ENCODE measurements at places on chromosomes 7 and 10.

GRCh38 chr10:59016043-59016442 is 160.4 kb upstream of the PHYHIPL start:
- DNase-seq: no peak

GRCh38 chr7:109003742-109004141 is 434.1 kb downstream of the DNAJB9 start:
- no peak for DNase-seq

DNA sequence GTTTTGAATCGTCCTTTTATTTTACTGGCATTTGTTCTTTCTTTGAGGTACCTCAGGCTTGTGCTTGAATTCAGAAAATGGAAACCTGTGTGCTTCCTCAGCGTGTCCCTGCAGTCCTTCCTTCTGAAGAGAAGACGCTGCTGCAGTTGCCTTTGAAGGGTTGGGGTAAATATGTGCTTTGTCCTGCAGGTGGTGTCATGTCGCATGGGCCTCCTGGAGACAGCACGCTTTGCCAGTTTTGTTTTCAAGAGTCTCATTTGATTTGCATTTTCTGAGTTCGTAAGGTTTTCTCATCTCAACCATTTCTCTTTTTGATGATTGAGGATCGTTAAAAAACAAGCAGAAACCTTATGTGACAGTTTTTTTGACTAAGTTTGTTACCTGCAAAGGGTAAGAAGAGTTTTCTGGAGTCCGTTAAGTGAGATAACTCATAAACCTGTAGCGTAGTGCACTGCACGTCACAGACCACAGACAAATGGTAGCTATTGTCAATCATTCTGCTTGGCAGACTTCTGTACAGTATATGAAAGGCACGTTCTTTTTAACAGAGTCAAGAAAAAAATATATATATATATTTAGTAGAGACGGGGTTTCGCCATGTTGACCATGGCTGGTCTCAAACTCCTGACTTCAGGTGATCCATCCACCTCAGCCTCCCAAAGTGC is 57.0 kb downstream of the CDC123 start:
- DNase-seq: no peak

GRCh38 chr7:428387-428786 is 91.3 kb downstream of the PDGFA start:
- no peak for DNase-seq

GRCh38 chr10:123200531-123200930 is 46.3 kb downstream of the BUB3 start:
- DNase-seq: no peak

GRCh38 chr7:3238525-3239210 is 62.4 kb upstream of the SDK1 start:
- DNase-seq: no peak

DNA sequence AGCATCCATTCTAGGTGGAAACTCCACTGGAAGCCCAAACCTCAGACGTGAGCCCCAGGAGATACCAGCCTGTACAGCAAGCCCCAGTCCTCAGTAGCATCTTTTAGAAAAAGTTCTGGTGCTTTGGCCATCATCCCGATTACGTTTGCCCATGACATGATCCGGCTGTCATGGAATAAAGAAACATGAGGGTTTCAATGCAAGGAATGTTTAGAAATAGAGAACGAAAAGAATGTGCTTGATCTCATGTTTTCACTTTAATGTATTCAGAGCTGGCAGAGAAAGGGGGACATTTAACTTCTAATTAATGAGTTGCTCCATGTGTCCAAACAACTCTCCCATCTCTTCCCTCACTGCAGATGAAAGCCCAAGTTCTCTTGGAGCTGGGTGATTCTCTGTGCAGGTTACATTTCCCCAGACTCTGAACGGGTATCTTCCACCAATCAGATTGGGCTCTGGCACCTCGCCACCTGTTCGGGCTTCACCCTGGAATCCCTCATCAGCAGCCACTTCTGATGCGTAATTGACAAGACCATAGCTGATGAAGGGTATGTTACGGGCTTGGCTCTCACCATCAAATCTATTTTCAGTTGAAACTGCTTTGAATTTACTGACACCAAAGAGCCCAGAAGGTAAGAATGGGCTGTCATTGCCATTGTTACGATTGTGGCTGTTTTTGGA is 165.3 kb downstream of the PLXNA4 start:
- DNase-seq: no peak

DNA sequence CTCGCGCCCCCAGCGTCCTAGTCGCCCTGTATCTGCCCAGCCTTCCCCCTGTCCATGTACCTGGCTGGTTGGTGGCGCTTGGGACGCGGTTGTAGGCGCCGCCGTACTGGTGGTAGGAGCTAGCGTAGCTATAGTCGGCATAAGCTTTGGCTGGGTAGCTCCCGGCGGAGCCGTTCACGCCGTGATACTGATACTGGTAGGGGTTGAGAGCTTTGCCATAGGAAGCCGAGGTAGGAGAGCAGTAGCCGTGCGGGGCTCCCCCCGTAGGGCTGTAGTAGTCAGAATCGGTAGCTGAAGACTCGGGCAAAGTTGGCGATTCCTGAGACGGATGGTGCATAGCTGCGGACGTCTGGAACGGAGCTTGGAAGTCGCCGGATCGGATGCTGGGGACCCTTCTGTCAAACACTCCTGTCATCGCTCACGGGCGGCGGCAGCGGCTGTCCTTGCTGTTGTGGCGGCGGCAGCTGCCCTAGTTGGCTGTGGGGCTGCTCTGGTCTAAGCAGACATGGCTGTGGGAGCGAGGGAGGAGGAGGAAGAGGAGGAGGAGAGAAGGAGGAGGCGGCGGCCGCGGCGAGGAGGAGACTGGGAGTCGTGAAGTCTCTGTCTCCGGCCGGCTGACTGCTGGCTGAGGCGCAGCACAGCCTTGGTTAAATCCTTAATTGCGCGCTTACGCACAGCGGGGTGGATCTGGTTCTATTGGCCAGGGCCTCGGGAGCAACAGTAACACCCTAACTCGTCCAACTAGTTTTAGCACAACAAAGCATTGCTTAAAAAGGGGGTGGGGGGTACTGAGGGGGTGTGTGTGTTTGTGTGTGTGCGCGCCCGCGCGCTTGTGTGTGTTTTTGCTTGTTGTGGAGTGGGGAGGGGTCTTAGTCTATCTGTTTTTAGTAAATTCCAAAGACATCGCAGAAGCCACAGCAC is at the start of gene DLX5:
TSS of gene DLX5 (minus strand) at position 623 of the 921 bp plus-strand sequence. CDS start at position 415, 208 bp downstream.
- no peak for DNase-seq

- no peak for DNase-seq
Observed at GRCh38 chr10:10044922-10045764, 972.5 kb upstream of the CELF2 start.

GRCh38 chr10:126536148-126536547 is 134.3 kb downstream of the C10orf90 start:
- DNase-seq: no peak

DNA sequence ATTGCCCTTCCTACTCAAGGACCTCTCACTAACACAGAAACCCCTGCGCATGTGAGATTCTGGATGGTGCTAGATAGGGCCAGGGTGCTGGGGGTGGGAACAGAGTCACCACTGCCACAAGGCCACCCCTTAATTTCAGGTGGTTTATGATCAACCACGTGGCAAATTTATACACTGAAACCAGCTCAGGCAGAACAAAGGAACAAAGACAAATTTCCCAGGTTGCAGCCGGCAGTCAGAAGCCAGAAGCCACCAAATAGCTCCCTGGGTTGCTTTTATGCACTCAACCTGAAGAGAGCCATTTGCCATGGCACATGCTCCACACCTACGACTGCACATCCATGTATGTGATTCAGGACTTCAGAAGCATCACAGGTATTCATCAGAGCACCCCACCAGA is 2.5 kb downstream of the VOPP1 start:
- peak; percentile 65 for DNase-seq

- no peak for DNase-seq
Observed at GRCh38 chr7:66099232-66099550, 15.5 kb upstream of the CRCP start.

DNA sequence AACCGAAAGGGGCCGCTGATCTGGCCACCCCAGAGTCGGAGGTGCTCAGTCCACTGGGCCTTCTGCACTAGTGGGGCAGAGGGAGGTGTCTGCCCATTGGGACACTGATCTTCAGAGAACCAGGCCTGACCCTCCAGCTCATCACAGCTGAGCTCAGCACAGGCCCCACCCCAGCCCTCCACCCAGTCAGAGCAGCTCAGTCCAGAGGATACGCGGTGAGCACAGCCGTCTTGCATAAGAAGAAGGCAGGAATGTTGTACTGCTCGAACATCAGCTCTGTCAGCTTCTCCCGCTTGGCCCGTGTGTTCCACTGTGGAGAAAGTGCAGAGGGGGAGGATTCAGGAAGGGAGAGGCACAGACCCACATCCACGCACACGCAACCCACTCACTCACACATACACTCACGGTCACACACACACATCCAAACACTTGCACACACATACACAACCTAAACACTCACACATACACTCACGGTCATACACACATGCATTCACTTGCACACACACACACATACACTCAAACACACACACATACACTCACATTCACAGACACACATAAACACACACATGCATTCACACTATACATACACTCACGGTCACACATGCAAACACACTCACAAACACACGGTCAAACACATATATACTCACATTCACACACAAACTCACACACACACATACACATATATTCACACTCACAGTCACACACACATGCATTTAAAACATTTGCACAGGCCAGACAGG is 6.3 kb downstream of the ACTL6B start:
- no peak for DNase-seq

- DNase-seq: no peak
Observed at GRCh38 chr10:72322030-72322279, 32.8 kb downstream of the DNAJB12 start.

- no peak for DNase-seq
Observed at GRCh38 chr10:132779549-132780294, 6.2 kb downstream of the NKX6-2 start.

DNA sequence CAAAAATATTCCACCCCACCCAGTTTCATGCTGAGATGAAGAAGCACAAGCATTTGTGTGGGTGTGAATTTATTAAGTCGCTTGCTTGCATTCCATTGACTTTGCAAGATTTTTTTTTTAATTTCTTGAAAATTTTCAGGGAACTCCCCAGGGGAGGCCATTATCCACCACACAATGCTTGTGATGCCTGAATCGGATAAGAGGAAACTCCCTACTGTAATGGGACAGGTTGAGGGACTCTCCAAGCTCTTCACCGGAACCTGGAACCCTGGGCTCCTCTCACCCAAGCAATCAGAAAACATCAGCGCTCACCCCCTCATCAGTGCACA is 153.6 kb upstream of the ZMIZ1 start:
- no peak for DNase-seq

DNA sequence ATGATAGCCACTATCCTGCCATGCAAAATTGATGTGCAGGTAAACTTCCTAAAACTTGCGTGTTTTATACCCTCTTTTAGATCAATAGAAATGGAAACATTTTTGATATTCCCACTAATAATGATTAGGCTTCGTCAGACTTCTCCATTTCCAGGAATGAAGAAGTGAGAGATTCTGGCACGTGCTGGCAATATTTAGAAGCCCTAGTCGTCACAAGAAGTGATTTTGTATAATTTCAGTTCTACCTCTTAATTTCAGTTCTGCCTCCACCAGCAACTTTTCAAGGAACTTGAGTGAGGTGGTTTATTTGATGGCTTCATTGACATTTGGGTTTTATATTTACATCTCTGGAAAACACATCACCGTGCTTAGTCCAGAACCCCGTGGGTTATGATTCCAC is 61.9 kb downstream of the MRC1 start:
- no peak for DNase-seq

GRCh38 chr10:34742456-34742855 is 72.6 kb downstream of the PARD3 start:
- no peak for DNase-seq
